NCI-H187 (cell line): ENCODE measurements at places on chromosomes 12 and 14.

GRCh38 chr12:48263617-48264016 is 60.5 kb upstream of the OR10AD1 start:
- DNase-seq, result no peak

DNA sequence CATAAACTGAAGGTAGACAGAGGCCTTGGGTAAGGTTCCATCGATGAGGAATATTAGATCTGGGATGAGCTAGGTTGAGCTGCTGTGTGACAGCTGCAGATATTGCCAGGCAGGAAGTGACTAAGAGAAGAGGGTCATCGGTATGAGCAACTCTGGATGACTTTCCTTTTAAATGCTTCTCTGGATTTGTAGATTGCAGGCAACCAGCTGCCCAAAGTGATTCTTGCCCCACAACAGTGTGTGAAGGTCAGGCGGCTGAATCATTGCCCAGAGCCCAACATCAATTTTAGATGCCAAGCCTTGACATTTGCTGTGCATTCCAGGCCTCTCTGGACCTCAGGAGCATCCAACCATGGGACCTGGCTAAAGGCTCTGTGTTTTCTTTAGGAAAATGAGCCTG is 255.9 kb downstream of the DPF3 start:
- no peak for DNase-seq

DNA sequence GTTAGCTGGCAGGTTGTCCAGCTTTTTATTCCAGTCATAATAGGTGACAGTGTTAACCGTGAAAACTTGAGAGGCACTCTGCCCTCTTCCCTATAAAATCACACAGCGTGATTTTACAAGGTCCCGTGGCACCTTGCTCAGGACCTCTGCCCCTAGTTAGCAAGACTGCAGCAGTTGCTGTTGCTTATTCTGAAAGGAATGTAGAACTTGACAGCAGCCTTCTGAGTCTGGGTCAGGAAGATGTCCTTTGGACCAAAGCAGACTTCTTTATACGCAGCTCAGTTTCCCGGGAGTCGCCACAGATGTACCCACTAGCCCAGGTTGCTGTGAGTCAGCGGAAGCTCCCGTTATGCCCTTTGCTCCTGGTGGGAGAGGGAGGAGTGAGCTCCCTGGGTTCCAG is 13.2 kb downstream of the PRKAB1 start:
- no peak for DNase-seq

DNA sequence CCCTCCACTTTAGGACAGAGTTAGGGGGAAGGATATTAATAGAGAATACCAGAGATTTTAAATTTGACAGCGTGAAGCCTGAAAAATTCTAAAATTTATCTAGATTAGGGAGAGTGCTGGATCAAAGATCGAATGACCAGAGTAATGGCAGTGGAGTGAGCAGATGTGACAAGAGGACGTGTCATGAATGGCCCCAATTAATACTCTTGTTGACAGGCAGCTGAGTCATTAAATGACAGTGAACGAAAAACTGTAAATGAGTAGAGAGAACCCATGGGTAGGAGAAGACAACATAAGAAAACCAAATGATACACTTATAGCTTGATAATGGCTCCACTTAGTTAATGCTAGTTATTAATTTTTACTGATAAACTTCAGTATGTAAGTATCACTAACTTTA is 73.9 kb upstream of the PLEKHA5 start:
- DNase-seq, result no peak

GRCh38 chr14:61145903-61146481 is 135.1 kb downstream of the TMEM30B start:
- DNase-seq, result no peak

DNA sequence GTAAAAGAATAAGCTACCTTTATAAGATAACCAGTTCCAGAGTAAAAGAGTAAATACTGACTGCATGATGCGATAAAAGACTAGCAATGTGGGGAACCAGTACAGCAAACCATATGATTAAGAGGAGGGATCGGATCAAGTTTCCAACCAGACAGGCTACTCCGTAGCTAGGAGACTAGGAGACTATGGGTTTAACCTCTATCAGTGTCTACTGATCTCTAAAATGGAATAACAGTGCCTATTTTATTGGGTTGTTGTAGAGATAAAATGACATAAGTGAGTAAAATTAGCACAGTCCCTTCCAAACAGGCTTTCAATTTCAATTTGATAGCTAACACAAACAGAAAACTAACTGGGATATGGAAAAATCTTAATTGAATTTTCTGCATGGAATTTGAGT is 76.0 kb downstream of the PAWR start:
- no peak for DNase-seq

GRCh38 chr12:68342966-68343365 is 10.8 kb upstream of the MDM1 start:
- peak; percentile 83 for DNase-seq

DNA sequence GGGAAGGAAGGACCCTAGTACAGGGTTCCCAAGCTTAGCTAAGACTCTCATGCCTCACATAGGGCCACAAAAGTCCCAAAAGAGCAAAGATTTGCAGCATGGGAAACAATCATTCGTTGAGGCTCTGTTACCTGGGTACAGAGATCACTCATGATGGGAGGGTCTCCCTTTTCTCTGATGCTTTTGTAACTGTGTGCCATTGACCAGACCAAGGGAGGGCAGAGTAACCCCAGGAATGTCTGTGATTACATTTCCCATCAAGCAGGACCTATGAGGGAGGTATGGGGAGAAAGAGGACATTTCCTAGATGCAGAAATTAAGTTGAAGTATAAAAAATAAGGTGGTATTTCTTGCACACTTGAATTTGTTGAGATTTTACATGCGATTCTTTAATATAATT is 16.4 kb upstream of the DLGAP5 start:
- DNase-seq, result no peak

DNA sequence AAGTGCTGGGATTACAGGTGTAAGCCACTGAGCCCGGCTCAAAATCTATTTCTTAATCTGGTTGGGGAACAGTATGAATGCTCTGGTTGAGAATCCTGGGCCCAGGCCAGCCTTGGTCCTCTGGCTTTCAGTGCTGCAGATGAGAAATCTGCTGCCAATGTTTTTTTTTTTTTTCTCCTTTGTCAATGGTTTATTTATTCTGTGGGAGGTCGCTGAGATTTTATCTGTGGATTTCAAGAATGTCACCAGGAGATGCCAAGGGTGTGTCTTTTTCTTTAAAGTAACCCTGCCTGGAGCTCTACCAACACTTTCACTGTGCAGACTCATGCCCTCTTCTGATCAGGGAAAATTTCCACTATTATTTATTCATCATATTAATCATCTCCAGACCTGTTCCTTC is 3.6 kb downstream of the SLC25A29 start:
- DNase-seq, result no peak

DNA sequence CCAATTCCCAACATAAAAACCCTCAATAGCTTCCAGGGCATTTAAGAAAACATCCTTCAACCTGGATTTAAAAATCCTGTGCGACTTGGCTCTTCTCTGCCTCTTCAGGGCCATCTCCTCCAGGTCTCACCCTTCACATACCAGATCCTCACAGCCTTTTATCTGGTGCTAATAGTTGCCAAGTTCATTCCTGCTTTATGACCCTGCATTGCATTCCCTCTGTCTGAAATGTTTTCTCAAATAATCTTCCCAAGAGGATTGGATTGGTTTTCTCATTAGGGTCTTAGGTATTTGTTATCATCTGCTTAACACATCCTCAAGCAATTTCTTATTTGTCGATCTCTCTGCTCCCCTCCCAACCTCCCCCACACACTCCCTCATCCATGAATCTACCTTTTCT is 832.0 kb downstream of the GALC start:
- DNase-seq, result no peak

- no peak for DNase-seq
These were observed 21.3 kb downstream of the SUSD6 start for GRCh38 chr14:69632593-69633151.

- no peak for DNase-seq
These were observed 148.8 kb upstream of the EGLN3 start for GRCh38 chr14:34099635-34100034.

DNA sequence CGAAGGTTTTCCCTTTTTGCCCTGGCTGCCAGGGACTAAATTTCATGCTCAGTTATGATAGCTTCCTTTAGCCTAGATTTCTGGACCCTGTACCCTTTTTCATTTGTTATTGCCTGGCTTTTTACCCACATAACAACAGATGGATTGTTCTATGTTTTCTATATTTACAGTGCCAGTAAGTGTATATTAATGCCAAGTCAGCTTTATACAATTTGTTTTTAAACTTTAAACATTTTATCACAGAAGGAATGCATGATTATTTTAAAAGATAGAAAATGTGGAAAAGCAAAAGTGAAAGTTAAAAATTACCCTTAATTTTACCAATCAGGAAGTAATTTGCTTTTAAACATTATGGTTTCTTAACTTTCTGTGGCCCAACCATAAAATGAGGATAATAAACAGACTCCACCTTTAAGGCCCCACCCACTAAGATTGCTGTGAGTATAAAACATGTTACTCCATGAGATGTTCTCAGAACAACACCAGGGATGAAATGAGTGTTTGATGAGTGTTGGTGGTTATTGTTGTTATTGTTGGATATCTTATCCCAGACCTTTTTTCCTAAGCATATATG is 496.8 kb downstream of the EGLN3 start:
- DNase-seq, result no peak

DNA sequence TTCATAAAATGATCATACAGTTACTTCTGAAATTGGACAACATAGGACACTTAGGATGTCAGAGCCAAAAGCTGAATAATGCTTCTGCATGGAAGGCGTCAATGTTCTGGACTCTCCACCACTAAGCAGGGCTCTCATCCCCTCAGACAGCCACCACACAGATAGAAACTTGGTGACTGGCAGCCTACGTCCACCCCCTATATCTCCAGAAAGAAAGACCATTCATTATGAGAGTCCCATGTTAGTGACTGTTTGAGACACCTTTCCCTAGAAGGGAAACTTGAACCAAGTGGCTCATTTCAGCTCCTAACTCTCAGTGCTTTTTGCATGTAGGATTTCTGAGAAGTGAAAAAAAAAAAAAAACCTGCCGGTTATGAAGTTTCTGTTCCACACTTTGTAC is 251.0 kb upstream of the FKBP4 start:
- no peak for DNase-seq

DNA sequence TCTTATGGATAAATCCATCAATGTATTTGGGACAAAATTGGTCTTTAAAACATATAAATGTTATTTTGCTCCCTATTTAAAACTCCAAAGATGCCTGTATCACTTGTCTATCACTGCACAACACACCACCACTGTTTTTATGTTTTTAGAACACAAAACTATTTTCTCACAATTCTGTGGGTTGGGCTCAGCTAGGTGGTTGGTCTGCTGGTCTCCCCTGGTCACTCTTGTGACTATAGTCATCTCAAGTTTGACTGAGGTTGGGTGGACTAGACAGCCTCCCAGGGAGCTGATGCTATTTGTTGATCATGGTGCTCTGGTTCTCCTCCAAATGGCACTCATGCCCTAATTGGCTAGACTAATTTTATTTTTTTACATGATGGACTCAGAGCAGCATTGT is 39.5 kb upstream of the NR1H4 start:
- DNase-seq, result no peak

- DNase-seq, result no peak
These were observed 5.8 kb downstream of the MARK3 start for GRCh38 chr14:103391048-103391447.
